GM12878 (cell line): ENCODE measurements at places on chromosomes 12 and 14. TPM values are rescaled to one million over a fixed set of nuclear protein-coding genes. Genes with fewer than 3 reads are reported as not detected.

ARHGEF40 gene
- total RNA-seq, result 0.31 and 0.35 TPM in 2 replicates

TNFRSF1A gene
- 16.2 and 16.5 TPM in 2 replicates for total RNA-seq

MYO1H gene
- total RNA-seq, result not detected in 2 replicates

ASCL4 gene
- total RNA-seq, result not detected in 2 replicates

VDR gene
- 3.0 and 3.8 TPM in 2 replicates for total RNA-seq

ZNF385A gene
- total RNA-seq, result 23.3 and 23.5 TPM in 2 replicates

CDKL1 gene
- 10.6 and 11.9 TPM in 2 replicates for total RNA-seq

RD3L gene
- total RNA-seq, result not detected in 2 replicates

PCNX4 gene
- 40.5 and 41.4 TPM in 2 replicates for total RNA-seq

SSPN gene
- total RNA-seq, result 0.05 TPM in 1 of 2 replicates, not detected in the other

SAMD15 gene
- 0.74 and 1.1 TPM in 2 replicates for total RNA-seq

TAS2R20 gene
- total RNA-seq, result 1.2 and 1.9 TPM in 2 replicates

PTPRO gene
- total RNA-seq, result 2.4 and 4.3 TPM in 2 replicates

OLR1 gene
- total RNA-seq, result 0.08 TPM in 1 of 2 replicates, not detected in the other

TAS2R42 gene
- not detected in 2 replicates for total RNA-seq

GPRC5D gene
- not detected in 2 replicates for total RNA-seq

- no peak for DNase-seq
Observed at GRCh38 chr14:67285876-67286452, 44.7 kb downstream of the PALS1 start.

DNA sequence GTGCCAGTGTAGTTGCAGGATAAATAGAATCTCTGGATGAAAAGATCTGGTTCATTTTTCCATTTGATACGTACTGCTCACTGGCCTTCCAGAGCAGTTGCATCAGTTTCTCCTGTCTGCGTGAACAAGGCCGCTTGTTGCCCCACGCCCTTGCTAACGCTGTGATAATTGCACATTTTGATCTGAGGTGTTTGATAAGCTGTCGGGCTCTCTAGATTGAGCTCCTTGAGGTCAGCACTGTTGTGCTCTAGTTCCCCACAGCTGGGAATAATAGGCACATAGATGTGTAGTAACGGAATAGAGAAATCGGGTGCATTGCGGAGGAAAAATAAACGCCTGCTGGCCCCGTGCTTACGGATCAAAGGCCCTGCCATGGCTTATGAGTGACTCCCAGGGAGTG is 42.8 kb upstream of the TRAF3 start:
- no peak for DNase-seq

- no peak for DNase-seq
Observed at GRCh38 chr12:62192903-62193250, 67.3 kb upstream of the USP15 start.

DNA sequence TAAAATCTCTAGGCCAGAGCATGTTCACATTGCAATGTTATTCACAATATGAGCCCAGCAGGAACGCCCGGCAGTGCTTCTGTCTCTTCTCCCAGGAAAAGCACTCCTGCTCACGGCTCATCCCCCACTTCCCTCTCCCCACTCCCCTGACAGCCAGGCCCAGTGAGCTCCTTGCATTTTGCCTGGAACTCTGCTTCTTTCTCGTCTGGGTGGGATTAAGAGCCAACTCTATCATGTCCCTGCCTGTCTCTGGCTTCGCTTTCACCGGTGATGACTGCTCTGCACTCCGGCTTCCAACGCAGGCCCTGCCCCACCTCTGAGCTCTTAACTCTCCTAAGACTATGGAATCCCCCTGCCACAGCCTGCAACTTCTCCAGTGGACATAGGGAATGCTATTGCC is 2.5 kb downstream of the PLEK2 start:
- no peak for DNase-seq

- DNase-seq, result no peak
Observed at GRCh38 chr14:22282949-22283348, 306.1 kb downstream of the DAD1 start.

DNA sequence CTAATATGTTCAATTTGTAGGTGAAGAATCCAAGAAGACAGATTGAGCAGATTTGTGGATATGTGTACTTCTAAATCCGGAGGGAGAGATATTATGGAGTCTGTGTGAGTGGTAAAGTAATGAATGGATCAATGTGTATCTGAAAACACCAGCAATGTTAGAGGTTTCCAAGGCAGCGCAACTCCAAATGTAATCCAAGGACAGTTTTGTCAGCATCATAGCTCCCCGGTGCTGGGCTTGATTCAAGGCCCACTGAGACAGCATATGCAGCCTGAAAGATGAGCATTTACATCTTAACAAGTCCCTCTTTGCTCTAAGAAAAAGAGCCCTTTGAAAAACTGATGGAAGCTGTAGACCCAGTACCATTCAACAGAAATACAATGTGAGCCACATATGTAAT is 38.3 kb upstream of the FRMD6 start:
- no peak for DNase-seq

DNA sequence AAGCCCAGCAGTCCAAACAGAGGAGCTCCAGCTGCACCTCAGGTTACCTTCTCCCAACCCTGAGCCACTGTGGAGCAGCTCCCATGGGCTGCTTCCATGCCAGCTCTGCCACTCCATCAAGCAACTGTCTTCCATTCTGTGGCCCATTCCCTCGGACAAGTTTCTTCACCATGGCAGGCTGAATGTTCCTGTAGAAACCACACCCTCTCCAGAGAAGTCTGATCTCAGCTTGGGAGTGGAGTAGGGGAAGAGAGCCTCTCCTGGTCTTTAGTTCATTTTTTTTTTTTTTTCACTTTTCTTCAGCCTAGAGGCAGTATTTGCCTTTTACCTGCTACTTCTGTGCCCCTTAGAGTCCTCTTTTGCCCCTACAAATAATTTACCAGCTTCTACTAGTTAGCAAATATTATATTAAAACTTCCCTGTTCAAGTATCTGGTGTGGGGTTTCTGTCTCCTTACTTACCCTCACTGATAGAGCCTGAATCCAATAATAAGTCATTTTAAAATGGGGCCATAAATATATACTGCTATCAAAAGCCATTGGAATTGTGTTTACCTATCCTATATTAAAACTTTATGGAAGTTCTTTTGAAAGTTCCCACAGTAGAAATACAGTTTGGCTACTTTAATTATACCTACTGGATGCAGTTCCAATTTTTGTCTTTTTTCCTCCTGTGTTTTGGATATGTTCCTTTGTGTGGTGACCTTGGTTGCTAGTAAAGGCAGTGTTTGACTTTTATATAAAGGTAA is 11.7 kb upstream of the SLC17A8 start:
- DNase-seq, result no peak

GRCh38 chr12:50642035-50642451 is 121.9 kb upstream of the ATF1 start:
- DNase-seq, result no peak

- DNase-seq, result no peak
Observed at GRCh38 chr12:109621211-109621694, 47.7 kb downstream of the MVK start.

GRCh38 chr12:39301422-39301821 is 141.5 kb downstream of the KIF21A start:
- DNase-seq, result no peak

GRCh38 chr14:50822501-50823042 is 8.4 kb downstream of the NIN start:
- DNase-seq, result peak; percentile 40

- no peak for DNase-seq
Observed at GRCh38 chr14:104999361-104999760, 13.8 kb downstream of the CLBA1 start.

- no peak for DNase-seq
Observed at GRCh38 chr12:133120385-133121191, 9.5 kb downstream of the ZNF891 start.

- DNase-seq, result no peak
Observed at GRCh38 chr12:30447061-30447750, 248.5 kb downstream of the IPO8 start.

DNA sequence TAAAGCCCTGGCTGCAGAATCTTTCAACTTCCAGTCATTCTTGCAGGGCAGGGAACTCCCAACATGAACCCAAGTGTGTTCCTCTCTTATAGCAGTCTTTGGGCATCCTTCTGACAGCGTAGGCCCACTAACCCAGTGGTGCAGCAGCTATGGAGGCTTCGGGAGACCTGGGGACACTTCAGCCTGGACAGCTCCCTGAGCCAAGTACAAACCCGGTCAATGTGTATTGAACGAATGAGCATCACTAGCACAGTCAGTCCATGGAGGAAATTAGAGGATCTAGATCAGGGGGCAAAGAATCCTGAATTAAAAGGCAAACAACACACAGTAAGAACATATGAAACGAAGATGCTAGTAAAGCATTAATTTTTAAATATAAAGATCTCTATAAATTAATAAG is 41.8 kb downstream of the KIAA0586 start:
- DNase-seq, result no peak

- DNase-seq, result no peak
Observed at GRCh38 chr14:21347201-21347600, 36.6 kb downstream of the SUPT16H start.

GRCh38 chr14:90449411-90449810 is 52.6 kb downstream of the CALM1 start:
- DNase-seq, result no peak

DNA sequence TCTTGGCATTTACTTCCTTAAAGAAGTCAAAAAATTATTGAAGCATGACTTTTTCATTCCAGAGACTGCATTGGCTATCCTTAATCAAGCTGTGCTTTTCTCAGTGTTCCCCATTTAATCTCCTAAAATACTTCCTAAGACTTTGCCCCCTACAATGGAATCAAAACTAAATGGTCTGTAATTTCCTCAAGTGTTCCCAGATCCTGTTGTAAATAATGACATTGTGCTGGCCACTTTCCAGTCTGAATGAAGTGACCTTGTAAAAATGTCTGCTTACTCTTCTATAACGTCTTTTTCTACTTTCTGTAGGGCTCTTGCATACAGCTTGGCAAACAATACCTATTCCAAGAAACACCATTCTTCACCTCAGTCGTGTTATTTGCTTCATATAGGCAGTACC is 45.3 kb upstream of the MBIP start:
- no peak for DNase-seq

- DNase-seq, result no peak
Observed at GRCh38 chr14:92527721-92528120, 14.1 kb downstream of the RIN3 start.

- DNase-seq, result peak; percentile 33
Observed at GRCh38 chr14:99982537-99983250, 82.5 kb upstream of the EVL start.

- DNase-seq, result no peak
Observed at GRCh38 chr14:45254771-45255170, 1.8 kb upstream of the MIS18BP1 start.

- DNase-seq, result no peak
Observed at GRCh38 chr12:67649570-67650387, 1.2 kb downstream of the DYRK2 start.
